ENCODE measurements at places on chromosomes 7 and 10.

GRCh38 chr10:35328404-35329037 lies 7.8 kb upstream of the CCNY start:
- no peak overlapping the region for H3K27ac ChIP-seq
- no peak for DNase-seq
- no peaks in the 10 kb centered on the region for H3K27me3 ChIP-seq
- H3K4me3 ChIP-seq: no peak overlapping the region
- H3K36me3 ChIP-seq: no peaks in the 10 kb centered on the region

DNA sequence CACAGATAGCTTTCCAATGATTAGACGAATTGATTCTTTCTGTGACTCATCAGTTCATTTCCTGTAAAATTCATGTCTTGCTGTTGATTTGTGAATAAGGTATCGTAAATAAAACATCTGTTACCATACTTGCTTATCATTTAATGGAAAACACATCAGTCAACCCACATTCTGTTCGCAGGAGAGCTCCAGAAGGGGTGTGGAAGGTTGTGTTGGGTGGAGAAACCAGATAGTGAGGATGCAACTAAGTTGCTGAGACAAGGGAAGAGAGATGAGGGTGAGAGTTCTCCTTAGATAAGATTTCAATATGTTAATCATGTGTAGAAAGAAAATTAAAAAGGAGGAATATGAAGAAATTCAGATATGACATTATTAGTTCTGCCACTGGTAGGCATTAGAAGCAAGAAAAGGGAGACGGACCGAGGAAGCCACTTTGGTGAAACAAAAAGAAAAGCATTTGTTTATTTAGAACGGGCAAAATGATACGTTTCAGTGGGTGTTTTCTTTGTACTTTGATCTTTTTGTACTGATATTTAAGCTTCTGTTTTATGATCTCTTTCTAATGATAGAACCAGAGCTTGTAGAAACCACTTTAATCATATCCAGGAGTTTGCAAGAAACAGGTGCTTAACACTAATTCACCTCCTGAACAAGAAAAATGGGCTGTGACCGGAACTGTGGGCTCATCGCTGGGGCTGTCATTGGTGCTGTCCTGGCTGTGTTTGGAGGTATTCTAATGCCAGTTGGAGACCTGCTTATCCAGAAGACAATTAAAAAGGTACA lies 7.8 kb downstream of the CD36 start:
- H3K27me3 ChIP-seq: no peaks in the 10 kb centered on the region
- no peak for DNase-seq
- H3K36me3 ChIP-seq: no peaks in the 10 kb centered on the region
- H3K4me1 ChIP-seq: no peaks in the 10 kb centered on the region

GRCh38 chr7:123627851-123628250 lies 26.2 kb downstream of the ASB15 start:
- no peaks in the 10 kb centered on the region for H3K27me3 ChIP-seq
- H3K27ac ChIP-seq: no peak overlapping the region
- no peak overlapping the region for H3K4me3 ChIP-seq
- H3K4me1 ChIP-seq: no peaks in the 10 kb centered on the region
- no peak for DNase-seq
- H3K36me3 ChIP-seq: no peaks in the 10 kb centered on the region

DNA sequence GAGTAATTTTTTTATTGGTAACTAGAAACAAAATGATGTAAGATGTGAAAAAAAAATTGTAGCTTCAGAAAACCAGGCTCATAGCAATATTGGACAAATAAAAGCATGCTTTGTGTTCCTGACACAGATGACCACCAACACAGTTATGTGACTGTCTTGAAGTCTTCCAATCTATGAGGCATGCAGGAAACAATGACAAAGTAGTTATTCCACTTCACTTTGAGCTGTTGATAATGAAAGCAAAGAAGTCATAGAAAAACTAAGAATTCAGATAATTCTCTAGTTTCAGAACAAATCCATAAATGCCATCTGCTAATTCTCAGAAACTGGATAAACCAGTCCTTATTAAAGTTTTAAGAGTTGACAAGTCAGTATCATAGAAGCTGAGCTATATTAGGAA lies 378.4 kb upstream of the SEMA3D start:
- no peak overlapping the region for H3K27ac ChIP-seq
- no peaks in the 10 kb centered on the region for H3K27me3 ChIP-seq
- H3K4me3 ChIP-seq: no peak overlapping the region
- no peaks in the 10 kb centered on the region for H3K36me3 ChIP-seq
- no peaks in the 10 kb centered on the region for H3K4me1 ChIP-seq

GRCh38 chr10:47247148-47248059 lies 52.6 kb upstream of the GDF10 start:
- no peak overlapping the region for H3K27ac ChIP-seq
- no peaks in the 10 kb centered on the region for H3K36me3 ChIP-seq
- no peak for DNase-seq
- no peaks in the 10 kb centered on the region for H3K27me3 ChIP-seq
- no peak overlapping the region for H3K4me3 ChIP-seq

GRCh38 chr7:85711894-85712293 lies 525.0 kb upstream of the SEMA3D start:
- DNase-seq: no peak
- H3K27me3 ChIP-seq: no peaks in the 10 kb centered on the region
- H3K4me3 ChIP-seq: no peak overlapping the region
- no peaks in the 10 kb centered on the region for H3K4me1 ChIP-seq
- no peaks in the 10 kb centered on the region for H3K36me3 ChIP-seq

DNA sequence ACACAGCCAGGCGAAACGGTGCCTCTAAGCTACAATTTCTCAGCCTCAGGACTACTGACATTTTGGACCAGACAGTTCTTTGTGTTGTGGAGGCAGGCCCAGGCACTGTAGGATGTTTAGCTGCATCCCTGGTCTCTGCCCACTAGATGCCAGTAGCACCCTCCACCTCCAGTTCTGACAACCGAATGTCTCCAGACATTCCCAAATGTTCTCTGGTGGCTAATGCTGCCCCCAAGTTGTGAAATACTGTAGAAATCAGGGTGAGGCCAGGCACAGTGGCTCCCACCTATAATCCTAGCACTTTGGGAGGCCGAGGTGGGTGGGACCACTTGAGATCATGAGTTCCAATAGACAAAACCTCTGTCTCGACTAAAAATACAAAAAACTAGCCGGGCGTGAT lies 18.2 kb downstream of the HNRNPF start:
- peak; percentile 64 for DNase-seq
- H3K27me3 ChIP-seq: no peaks in the 10 kb centered on the region
- peaks cover 32% of the 10 kb centered on the region for H3K36me3 ChIP-seq
- H3K27ac ChIP-seq: no peak overlapping the region

DNA sequence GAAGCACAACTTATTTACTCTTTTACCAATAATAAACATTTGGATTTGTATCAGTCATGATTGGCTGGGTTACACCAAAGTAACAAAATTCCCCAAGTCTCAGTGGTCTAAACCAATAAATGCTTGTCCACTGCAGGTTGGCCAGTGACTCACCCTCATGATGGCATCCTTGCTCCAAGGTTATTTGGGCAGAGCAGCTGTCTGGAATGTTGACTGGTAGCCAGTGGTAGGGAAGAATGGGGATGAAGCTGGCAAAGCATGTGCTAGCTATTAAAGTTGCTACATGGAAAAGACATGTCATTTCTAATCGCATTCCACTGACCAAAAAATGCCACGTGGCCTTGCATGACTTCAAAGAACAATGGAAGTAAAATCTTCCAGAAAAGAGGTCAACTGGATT lies 1168.7 kb upstream of the CELF2 start:
- no peak overlapping the region for H3K4me3 ChIP-seq
- no peaks in the 10 kb centered on the region for H3K27me3 ChIP-seq
- peaks cover 4% of the 10 kb centered on the region for H3K36me3 ChIP-seq
- no peak overlapping the region for H3K27ac ChIP-seq
- H3K4me1 ChIP-seq: no peaks in the 10 kb centered on the region

DNA sequence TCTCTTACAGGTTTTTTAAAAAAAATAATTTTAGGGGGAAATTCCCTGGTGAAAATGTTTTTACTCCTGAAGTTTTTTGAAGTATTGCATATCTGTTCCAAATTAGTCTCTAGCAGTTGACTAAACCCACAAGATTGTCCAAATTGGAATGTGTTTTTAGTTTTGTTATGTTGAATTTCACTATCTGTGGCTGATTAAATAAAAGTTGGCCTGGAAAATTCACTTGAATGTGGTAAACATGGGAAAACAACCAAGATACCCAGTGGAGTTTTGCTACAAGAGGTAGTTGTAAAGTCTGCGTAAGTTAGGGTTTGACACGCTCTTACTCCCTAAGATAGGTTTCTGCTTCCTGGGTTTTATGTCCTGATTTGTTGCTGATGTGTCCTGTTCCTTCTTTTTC lies 3.3 kb downstream of the TSGA13 start:
- no peak overlapping the region for H3K4me3 ChIP-seq
- H3K36me3 ChIP-seq: no peaks in the 10 kb centered on the region
- no peak for DNase-seq

DNA sequence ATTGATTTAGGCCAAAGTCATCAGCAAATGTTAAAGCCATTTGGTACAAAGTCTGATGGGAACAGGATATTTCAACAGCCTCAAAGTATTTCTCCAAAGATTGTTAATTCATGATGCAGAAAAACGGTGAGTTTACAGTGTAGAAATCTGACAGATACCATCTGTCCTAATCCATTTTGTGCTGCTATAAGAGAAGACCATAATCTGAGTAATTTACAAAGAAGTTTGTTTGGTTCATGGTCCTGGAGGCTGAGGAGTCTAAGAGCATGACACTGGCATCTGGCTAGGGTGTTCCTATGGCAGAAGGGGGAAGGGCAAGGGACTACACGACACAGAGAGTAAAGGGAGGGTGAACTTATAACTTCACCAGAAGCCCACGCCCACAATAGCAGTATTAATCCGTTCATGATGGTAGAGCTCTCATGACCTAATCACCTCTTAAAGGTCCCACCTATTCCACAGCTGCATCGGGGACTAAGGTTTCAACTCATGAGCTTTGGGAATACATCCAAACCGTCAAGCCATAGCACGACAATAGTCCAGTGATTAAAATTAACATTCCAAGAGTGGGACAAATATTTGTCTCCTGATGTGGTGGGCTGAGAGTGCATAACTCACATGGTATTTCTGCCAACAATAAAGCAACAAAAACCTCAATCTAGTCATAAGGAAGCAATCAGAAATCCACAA lies 298.6 kb upstream of the AKR1E2 start:
- no peak overlapping the region for H3K4me3 ChIP-seq
- no peaks in the 10 kb centered on the region for H3K36me3 ChIP-seq
- H3K27ac ChIP-seq: no peak overlapping the region
- no peaks in the 10 kb centered on the region for H3K27me3 ChIP-seq
- no peak for DNase-seq

GRCh38 chr7:94823947-94824346 lies 83.4 kb upstream of the PPP1R9A start:
- no peaks in the 10 kb centered on the region for H3K27me3 ChIP-seq
- H3K27ac ChIP-seq: no peak overlapping the region
- no peak for DNase-seq
- H3K4me1 ChIP-seq: no peaks in the 10 kb centered on the region

GRCh38 chr7:4749363-4749762 lies 26.1 kb upstream of the AP5Z1 start:
- DNase-seq: no peak
- no peaks in the 10 kb centered on the region for H3K36me3 ChIP-seq
- no peaks in the 10 kb centered on the region for H3K27me3 ChIP-seq
- no peak overlapping the region for H3K4me3 ChIP-seq
- H3K4me1 ChIP-seq: peaks cover 10% of the 10 kb centered on the region
- no peak overlapping the region for H3K27ac ChIP-seq

- DNase-seq: no peak
- H3K27ac ChIP-seq: no peak overlapping the region
- H3K36me3 ChIP-seq: no peaks in the 10 kb centered on the region
- peaks cover 13% of the 10 kb centered on the region for H3K4me1 ChIP-seq
These were observed 364.2 kb downstream of the AUTS2 start for GRCh38 chr7:69962186-69963065.

DNA sequence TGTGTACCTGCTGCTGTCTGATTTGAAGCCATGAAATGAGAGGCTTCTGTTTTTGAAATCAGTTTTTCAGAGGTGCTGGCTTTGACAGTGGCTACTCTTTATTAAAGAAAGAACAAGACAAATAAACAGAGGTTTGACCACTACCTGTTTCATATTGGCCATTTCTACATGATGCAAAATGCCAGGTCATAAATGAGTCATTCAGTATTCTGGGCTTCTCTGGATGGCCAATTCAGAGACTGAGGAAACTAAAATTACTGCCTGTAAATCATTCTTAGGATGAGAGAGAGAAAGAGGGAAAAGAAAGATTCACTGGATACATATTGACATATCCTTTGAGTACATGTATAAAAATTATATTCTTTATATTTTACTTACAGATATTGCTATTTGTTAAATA lies 303.3 kb upstream of the ETV1 start:
- H3K4me1 ChIP-seq: no peaks in the 10 kb centered on the region
- no peak overlapping the region for H3K27ac ChIP-seq
- no peak for DNase-seq
- no peaks in the 10 kb centered on the region for H3K27me3 ChIP-seq

- H3K36me3 ChIP-seq: no peaks in the 10 kb centered on the region
- no peak overlapping the region for H3K27ac ChIP-seq
- no peak for DNase-seq
- no peaks in the 10 kb centered on the region for H3K27me3 ChIP-seq
- H3K4me3 ChIP-seq: no peak overlapping the region
- no peaks in the 10 kb centered on the region for H3K4me1 ChIP-seq
These were observed 28.6 kb downstream of the PON3 start for GRCh38 chr7:95367606-95368005.

- peak; percentile 71 for DNase-seq
- H3K4me3 ChIP-seq: no peak overlapping the region
- H3K27ac ChIP-seq: no peak overlapping the region
- peaks cover 19% of the 10 kb centered on the region for H3K4me1 ChIP-seq
- no peaks in the 10 kb centered on the region for H3K36me3 ChIP-seq
These were observed 123.7 kb downstream of the VIPR2 start for GRCh38 chr7:159020987-159021386.

GRCh38 chr7:111215550-111215949 lies 124.6 kb downstream of the LRRN3 start:
- no peaks in the 10 kb centered on the region for H3K4me1 ChIP-seq
- H3K27me3 ChIP-seq: no peaks in the 10 kb centered on the region
- H3K27ac ChIP-seq: no peak overlapping the region
- H3K4me3 ChIP-seq: no peak overlapping the region

DNA sequence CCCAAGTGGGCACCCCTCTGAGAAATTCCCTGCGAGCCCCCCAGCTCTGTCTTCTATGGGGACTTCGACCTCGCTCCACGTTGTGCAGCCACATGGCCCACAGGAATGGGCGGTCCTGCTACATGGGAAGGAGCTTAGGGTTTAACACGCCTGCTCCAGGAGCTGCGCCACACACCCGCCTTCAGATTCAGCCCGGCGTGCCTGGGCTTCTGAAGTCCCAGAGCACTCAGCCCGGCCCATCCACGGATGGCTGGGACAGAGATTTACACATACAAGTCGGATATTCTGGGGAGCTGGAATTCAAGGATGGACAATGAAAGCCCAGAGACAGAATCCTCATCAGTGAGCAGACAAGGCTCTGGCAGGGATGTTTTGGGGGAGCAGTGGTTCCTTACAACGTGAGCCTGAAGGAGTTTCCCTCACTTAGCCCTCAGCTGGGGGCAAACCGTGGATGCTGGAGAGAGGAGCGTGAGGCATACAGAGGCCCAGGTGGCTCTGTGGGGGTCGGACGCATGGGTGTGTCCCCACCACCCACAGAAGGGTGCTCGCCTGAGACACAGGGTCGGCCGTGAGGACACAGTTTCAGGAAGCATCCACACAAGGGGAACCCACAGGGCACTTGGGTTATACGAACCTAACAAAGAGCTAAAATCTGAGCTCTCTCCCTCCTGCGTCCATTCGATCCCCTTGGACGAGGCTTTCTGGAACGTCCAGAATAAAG lies 372.9 kb downstream of the DNAJB6 start:
- DNase-seq: no peak
- H3K27me3 ChIP-seq: peaks cover 21% of the 10 kb centered on the region
- H3K4me3 ChIP-seq: no peak overlapping the region

- no peak overlapping the region for H3K27ac ChIP-seq
- peak overlapping the region; percentile 91 for H3K4me3 ChIP-seq
- no peaks in the 10 kb centered on the region for H3K27me3 ChIP-seq
- DNase-seq: peak; percentile 56
These were observed 2.0 kb downstream of the IFRD1 start for GRCh38 chr7:112452102-112452888.

Data from neural progenitor cell (in vitro differentiated cells).